ENCODE measurements at places on chromosomes 1 and 21. TPM values are rescaled to one million over a fixed set of nuclear protein-coding genes. Genes with fewer than 3 reads are reported as not detected.

RGL1 gene
- 0.52 TPM for total RNA-seq

DVL1 gene
- 35.6 TPM for total RNA-seq

SPRR5 gene
- total RNA-seq = not detected

TMEM200B gene
- total RNA-seq = not detected

NPPA gene
- not detected for total RNA-seq

CBR1 gene
- total RNA-seq = 12.4 TPM

LY9 gene
- total RNA-seq = 34.4 TPM

AJAP1 gene
- not detected for total RNA-seq

IL6R gene
- total RNA-seq = 10.6 TPM

PKP1 gene
- not detected for total RNA-seq

ZNF593 gene
- total RNA-seq = 8.6 TPM

LDLRAD1 gene
- not detected for total RNA-seq

IFI44 gene
- 34.6 TPM for total RNA-seq
